Neural crest cell (in vitro differentiated cells): ENCODE measurements at places on chromosomes 3 and 15.

GRCh38 chr3:45178183-45179023 lies 32.2 kb upstream of the CDCP1 start:
- no peak for DNase-seq

GRCh38 chr3:155766206-155766605 lies 21.3 kb upstream of the PLCH1 start:
- DNase-seq, result no peak

GRCh38 chr15:51837792-51838251 lies 8.4 kb downstream of the TMOD3 start:
- no peak for DNase-seq

DNA sequence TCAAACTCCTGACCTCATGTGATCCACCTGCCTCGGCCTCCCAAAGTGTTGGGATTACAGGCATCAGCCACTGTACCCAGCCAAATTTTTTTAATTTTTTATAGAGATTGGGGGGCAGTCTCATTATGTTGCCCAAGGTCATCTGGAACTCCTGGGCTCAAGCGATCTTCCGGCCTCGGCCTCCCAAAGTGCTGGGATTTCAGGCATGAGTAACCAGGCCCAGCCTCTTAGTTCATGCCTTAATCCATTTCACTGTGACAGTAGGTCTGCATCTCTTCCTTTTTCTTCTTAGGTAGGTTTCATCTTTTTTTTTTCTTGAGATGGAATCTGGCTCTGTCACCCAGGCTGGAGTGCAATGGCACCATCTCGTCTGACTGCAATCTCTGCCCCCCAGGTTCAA lies 37.3 kb upstream of the PPP4R2 start:
- no peak for DNase-seq

DNA sequence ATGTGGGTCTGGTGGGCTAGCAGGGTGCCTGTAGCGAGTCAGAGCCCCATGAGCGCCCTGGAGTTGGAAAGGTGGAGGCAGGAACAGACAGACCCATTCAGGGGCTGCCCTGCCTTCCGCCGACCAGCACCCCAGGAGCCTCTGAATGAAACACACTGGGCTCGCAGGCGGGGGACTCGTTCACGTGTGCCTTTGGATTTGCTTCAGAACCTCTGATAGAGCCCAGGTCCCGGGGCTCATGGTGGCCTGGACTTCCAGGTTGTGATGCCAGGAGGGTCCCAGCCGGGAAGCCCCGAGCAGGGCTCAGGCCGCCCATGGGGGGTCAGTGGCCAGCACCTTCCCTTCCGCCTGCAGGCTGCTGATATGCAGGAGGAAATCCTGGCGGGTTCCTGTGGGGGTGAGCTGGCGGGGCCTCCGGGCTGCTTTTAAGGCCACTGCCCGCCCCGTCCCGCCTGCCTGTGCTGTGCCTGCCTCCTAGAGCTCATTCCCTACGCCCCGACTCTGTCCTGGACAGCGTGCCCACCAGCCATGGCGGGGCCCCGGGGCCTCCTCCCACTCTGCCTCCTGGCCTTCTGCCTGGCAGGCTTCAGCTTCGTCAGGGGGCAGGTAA lies at the start of gene STAB1:
TSS of gene STAB1 (plus strand) at position 453 of the 610 bp plus-strand sequence. CDS start at position 529, 76 bp downstream.
- no peak for DNase-seq

DNA sequence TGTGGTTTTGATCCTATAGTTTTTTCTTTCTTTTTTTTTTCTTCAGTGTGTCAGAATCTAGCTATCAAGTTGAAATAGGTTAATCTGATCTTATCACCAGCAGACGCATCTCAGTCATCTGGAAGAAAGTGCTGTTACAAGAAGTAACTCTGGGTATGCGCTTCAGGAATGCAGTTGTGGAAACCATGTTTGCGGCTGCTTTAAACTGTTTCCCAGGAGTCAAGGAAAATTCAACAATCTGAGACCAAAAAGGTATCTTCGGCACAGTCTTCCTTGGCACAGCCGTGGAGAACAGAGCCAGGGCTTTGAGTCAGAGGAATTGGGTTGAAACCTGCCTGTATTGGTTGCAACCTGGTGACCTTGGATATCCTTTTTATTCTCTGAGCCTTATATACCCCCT lies 59.9 kb downstream of the CD47 start:
- DNase-seq, result no peak

- no peak for DNase-seq
Measured at GRCh38 chr15:77504306-77504705, 83.6 kb downstream of the HMG20A start.

- no peak for DNase-seq
Measured at GRCh38 chr15:31347067-31347975, 20.7 kb downstream of the KLF13 start.

GRCh38 chr15:72237029-72237852 lies 6.3 kb upstream of the PKM start:
- no peak for DNase-seq

- DNase-seq, result no peak
Measured at GRCh38 chr3:14773691-14774128, 45.1 kb upstream of the FGD5 start.

DNA sequence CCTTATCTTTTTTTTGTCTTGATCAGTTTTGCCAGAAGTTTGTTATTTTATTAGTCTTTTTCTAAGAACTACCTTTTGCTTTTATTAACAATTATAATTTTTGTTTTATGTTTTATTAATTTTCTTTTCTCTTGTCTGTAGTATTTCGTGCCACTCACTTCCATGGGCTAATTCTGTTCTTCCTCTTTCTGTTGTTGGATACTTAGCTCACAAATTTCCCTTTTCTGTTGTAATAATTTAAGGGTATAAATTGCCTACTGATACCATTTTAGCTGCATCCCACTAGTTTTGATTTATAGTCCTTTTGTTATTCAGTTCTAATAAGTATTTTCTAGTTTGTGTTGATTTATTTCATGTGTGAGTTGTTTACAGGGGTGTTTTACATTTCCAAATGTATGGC lies 48.6 kb downstream of the SNRK start:
- no peak for DNase-seq

- no peak for DNase-seq
Measured at GRCh38 chr15:60760646-60761504, 281.9 kb upstream of the ICE2 start.

DNA sequence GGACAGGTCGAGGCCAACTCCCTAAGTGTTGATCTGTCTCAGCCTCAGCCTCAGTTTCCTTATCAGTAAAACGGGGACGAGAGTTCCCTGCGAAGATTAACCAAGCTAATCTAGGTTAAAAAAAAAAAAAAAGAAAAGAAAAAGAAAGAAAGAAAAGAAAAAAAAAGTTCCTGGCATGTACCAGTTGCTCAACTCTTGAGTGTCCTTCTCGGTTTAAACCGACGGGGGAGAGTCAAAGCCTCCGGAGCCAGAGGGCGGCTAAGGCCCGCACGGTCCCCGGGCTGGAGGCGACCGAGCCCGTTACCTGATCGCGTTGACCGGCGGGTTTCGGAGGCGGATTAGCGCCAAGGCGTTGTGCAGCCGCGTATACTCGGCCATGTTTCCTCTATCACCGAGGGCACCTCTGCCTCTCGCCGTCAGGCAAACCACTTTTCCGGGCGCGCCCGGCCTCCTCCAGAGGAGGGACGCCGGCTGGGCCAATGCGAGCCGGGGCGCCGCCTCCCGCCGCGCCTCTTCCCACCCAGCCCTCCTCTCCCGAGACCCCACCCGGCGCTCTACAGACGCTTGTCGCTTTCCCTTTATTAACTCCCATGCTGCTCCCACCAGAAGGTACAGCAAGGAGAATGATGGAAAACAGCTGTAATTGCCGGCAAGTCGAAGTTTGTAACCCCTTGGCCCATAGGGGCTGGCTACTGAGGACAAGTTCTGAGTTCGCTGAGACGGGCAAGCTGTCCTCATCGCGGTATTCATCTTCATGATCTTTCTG lies at the start of gene EHHADH:
TSS of gene EHHADH (minus strand) at position 405 of the 766 bp plus-strand sequence. CDS start at position 378, 27 bp downstream.
- peak; percentile 23 for DNase-seq
